Stimulated activated CD4-positive, alpha-beta T cell treated with anti-CD3 and anti-CD28 coated beads, Interleukin-2, amount 100 ng/mL, for 48 hours (primary cell): ENCODE measurements at places on chromosomes 1 and 21.

DNA sequence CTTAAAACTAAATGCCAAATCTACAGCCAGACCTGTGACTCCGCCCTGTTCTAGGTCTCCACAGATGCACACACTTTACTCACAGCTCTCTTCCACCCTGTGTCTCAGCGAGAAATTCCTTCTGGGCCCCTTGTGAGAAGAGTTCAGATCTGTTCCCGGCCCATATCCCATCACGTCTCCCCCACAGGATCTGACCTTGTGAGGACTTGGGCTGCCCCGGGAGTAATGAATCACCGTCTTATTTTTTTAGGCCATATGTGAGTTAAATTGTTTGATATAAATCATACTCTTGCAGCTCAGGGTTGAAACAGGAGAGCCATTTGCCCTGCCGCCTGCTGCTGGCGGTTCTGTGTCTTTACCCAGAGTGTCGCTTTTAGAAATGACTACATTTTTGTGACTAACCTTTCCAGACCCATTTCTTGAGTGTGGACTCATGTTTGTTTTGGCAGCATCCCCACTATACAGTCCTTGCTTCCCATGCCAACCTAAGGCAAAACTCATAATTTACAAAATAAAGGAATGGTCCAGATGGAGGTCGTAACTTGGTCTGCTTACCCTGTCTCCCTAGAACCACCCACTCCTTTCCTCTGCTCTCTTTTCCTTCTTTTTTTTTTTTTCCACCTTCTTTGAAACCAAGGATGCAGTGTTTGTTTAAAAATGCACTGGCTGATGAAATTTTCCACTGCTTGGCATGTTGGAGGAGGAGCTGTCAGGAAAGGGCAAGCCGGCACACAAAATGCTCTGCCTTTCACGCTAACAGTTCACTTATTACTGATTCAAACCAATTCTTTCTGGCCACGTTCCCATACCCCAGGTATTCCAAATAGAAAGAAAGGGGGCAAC is 98.0 kb upstream of the C1orf105 start:
- no peak for DNase-seq

- DNase-seq = no peak
Observed at GRCh38 chr1:109814223-109814622, 50.5 kb upstream of the EPS8L3 start.

DNA sequence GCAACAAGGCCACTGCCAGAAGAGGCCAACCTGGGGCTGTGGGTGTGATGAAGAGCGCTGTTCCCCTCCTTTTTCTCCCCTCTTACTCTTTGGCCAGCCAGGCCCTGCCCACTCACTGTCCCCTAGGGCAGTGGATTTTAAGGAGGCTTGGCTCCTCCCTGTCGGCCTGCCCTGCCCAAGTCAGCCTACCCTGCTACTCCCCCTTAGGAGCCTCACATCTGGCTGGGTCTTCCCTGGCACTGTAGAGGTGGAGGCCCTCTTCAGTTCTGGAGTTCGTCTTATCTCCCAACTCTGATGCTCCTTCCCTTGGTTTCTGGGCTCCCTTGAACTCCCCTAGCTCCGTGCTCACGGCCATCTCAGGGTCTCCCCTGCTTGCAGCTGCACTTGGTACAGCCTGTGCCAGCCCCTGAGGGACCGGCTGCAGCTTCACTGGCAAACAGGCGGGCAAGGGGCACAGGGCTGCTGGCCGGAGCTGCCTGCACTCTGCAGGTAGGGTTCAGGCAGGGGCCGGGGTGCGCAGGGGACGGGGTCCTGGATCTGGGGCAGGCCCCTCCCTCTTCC is 4.0 kb downstream of the AMPD2 start:
- no peak for DNase-seq

GRCh38 chr1:90381598-90381997 is 335.5 kb downstream of the BARHL2 start:
- DNase-seq = no peak

DNA sequence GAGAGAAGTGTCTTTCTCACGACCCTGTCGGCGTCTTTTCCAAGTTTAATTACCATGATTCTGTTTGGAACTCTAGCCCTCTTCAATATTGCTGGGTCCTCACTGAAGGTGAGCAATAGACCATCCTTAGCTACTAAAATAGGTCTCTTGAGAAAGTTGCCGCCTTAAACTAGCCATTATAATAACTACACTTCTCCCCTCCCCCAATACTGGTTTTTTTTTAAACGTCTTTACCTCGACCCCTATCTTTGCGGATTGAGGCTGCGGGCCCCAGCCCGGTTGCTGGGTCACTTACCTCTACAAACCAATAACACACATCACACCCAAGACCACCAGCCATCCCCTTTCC is 672 bp downstream of the ENSA start:
- DNase-seq = no peak
